ENCODE measurements at places on chromosomes 11 and 22. TPM values are rescaled to one million over a fixed set of nuclear protein-coding genes. Genes with fewer than 3 reads are reported as not detected.

Gene SPDYC
- not detected for total RNA-seq

Gene LUZP2
- total RNA-seq = not detected

DNA sequence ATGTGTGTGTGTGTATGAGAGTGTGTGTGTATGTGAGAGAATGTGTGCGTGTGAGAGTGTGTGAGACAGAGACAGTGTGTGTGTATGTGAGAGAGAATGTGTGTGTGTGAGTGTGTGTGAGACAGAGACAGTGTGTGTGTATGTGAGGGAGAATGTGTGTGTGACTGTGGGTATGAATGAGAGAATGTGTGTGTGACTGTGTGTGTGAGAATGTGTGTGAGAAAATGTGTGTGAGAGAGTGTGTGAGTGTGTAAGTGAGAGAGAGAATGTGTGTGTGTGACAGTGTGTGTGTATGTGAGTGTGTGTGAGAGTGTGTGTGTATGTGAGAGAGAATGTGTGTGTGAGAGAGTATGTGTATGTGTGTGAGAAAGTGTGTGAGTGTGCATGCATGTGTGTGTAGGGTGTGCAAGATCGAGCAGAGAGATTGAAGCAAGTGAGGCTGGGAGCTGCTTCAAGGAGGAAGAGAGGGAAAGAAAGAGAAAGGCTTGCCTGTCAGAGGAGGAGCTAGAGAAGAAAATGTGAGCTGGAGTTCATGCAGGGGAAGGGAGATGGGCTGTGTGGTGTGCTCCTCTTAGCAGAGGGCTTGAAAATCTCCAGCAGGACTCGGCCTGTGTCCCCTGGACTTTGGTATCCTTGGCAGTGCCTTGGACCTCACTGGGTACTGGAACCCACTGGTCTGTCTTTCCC lies 27.7 kb upstream of the TP53I11 start:
- DNase-seq = no peak

DNA sequence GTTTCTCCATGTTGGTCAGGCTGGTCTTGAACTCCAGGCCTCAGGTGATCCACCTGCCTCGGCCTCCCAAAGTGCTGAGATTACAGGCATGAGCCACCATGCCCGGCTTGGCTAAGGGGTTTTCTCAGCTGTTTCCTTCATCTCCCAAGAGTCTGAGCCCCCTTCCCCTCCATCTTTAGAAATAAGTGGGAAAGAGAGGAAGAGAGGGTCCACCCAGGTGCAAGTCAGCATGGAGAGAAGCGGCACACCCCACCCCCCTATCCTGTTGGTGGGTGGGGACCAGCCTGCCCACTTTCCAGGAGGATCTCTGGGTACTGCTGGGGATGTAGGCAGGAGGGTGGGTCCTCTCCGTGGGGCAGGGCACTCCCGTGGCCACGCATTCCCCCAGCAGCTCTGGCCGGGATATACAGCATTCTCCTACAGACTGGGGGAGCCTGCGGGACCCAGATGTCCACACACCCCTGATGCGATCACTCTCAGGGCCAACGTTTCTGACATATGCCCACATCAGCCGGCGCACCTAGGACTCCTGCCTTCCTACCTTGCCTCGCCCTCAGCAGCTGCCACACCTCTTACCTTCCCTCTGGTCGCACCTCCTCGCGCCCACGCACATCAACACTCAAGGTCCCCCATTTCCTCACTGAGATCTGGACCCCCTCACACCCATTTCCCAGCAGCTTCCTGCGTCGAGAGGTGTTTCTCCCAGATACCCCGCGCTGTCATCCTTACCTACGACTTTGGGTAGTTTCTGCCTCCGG lies 8.9 kb downstream of the SCARF2 start:
- DNase-seq = no peak

DNA sequence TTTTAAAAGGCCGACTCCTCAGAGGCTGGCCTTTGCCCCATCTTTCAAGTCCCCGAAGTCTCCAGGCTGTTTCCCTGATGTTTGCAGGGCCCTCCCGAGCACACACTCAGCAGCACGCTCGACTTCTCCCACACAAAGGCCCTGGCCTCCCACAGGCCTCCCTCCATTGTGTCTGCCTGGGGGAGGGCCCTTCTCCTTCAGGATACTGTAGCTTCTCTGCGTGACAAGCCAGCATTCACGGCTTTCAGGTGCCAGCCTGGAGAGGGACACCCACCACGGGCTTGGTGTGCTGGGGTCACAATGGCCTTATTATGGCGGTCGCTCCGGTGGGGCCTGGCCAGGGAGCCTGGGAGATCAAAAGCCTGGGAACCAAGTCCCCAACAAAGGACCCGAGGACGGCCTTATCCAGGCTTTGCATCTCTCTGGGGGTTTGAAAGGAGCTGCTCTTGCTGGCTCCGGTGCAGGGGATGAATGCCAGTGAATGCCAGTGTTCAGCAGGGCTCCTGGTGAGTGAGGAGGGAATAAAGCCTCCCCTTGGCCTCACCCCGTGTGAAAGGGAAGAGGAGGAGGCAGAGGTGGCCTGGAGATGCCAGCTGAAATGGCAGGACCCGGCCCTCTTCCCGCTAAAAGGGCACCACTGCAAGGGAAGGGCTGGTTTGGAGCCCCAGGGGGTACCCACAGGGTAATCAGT lies 55.0 kb downstream of the TRAF6 start:
- DNase-seq = no peak

GRCh38 chr11:61642162-61642561 lies 38.0 kb upstream of the DAGLA start:
- DNase-seq = no peak

DNA sequence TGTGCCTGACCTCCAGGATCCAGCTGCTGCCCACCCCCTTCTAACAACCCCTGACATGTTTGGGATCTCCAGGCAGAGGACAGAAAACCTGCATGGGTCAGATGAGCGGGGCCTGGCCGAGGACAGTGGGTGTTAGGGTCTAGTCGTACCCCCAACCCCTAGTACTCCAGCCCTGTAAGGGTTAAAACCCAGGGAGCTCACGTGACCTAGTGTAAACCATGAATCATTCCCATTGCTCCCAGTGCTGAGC lies 89.1 kb upstream of the CRYBB3 start:
- no peak for DNase-seq

- DNase-seq = no peak
Measured at GRCh38 chr11:107263844-107264563, 193.6 kb downstream of the CWF19L2 start.

DNA sequence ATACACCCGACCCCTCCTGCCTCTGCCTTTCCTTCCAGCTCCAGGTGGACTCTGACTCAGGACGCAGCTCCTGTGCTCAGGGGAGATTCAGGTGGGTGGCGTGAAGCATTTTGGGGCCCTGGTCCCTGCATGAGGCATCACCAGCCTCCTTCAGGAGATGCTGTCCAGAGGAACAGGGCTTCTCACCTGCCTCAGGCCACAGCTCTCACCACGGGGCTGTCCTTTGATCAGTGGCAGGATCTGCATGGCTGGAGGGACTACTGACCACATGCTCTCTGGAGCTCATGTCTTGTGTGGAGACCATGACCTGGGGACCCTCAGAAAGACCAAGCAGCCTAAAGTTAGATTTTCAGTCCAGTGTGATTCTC lies 58.8 kb downstream of the GGTLC2 start:
- no peak for DNase-seq
